T-helper 1 cell (primary cell): ENCODE measurements at places on chromosomes 1 and 21.

GRCh38 chr1:243428084-243428483 is 172.2 kb downstream of the SDCCAG8 start:
- no peak for DNase-seq

DNA sequence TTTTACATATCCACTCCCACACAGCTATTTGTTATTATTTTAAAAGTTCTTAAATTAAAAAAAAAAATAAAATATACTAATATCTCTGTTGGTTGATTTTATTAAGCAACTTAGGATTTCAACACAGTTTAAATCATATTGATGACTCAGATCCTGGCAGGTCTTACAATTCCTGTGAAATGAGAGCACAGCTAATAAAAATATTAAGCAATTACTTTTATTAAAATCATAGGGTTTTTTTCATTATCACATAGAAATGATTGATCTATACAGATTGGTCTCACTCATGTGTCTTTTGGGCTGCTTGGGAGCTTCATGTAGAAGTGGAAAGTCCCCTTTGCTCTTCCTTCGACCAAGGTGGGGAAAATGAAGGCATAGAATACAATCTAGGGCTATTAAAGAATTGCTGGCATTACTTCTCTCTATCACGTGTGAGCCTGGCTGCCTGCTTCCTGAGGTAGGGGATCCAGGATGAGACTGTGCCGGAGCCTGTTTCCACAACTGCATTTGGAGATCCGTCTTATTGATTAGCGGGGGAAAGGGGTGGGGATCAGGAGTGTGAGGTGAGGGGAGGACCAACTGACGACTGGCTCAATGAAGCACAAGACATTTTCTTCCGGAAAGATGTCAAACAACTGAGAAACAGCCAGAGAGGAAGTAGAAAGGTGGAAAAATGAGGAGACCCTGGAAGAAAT is 858.0 kb downstream of the USP25 start:
- DNase-seq, result no peak

DNA sequence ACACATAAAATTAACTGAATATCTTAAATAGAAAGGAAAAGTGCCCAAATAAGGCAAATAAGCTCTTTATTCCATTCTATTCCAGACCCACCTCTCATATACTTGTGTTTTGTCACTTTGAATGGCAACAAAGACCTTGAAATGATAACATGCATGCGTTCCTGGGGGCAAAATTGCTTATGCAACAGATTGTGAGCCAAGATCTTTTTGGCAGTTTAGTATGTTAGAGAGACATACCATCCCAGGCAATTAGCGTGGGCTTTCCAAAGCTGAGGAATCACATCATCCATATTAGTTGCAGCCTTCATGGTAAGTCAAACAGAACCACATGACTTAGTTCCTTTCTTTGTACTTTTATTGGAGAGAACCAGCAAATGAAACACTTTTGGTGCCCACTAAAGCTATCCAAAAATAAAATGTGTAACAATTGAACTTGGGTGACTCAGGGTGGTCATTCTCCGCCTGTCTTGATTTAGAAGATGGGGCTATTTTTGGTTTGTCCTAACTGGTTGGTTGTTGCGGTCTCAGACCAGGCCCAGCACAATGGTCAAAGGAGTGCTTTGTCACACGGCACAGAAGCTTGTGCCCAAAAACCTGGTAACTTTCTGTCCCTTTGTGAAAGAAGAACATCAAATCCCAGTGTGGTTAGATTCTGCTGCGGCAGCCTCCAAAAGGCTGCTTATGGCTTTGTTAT is 68.7 kb upstream of the ATF3 start:
- DNase-seq, result no peak

GRCh38 chr1:241225741-241226140 is 131.3 kb downstream of the RGS7 start:
- DNase-seq, result no peak

DNA sequence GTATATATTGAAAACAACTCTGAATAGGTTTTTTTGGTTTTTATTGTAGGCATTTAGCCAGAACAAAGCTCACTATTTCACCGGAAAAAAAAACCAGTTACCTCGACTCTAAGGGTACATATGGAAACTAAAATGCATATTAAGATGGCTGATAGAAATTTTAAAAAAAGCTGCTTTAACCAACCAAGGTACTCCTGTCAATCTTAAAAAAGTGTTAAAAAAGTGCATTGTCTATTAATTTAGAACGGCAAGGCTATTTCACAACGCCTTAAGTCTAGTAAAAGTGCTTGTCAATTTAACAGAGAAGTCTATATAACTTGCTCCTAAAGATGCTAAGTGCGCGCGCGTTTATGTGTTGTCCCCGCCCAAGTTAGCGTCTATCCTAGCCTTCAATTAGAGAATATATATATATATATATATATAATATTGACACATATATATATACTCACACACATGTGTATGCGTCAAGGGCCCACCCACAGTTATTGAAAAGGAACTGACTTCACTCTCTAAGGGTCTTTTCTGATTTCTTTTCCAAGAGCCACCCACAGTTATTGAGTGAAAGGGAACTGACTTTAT is 934 bp downstream of the ASPM start:
- no peak for DNase-seq

GRCh38 chr21:38303300-38303699 is 46.5 kb downstream of the KCNJ15 start:
- DNase-seq, result no peak

- no peak for DNase-seq
Observed at GRCh38 chr1:85109475-85109874, 61.2 kb upstream of the MCOLN3 start.

DNA sequence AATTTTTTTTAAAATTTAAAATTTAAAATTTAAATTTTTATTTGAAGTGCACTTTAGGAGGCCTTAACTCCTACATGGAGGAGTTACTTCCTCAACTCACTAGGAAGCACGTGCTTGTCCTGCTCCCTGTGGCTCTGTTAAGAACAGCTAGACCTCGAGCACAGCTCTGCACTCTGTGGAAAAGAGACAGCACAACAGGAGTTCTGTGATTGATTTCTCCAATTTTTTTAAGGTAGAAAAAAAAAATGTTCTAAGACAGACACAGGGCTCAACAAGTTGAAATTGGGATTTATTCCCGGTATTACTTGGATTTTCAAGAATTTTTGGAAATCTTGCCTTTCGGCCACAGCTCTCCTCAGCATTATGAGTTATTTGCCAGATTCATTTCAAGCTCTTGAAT is 356.6 kb upstream of the LYPLAL1 start:
- DNase-seq, result no peak

DNA sequence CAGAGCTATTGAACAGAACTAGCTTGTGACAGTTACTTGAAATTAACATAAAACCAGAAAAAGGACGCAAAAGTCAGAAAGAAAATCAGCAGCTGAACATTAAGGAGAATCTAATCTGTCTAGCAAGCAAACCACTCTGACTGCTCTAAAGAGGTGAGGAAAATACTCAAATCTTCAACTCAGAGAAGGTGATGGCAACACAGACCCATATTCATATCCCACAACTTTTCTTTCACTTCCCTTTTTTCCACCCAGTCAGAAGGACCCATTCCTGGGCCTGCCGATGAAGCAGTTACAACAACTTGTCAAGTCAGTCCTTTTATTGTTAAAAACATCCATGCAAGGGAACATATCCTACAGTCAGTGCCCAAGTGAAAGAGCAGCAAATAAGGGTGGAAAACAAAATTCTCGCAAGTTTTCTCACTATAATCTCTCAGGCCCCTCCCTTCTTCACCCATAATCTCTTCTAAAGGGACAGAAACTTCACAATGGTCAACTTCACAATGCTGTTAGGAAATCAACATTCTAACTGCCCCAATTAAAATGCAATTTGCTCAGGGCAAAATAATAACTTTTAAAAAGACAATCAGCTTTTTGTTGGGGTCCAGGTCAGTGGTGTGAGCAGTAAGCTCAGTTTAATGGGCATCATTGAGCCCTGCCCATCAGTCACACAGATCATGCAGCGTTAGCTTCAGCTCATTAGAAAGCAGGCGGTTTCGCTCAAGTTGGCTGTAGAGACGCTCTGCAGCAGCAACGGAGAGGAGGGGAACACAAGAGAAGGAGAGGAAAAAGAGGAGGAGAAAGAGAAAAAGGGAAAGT is 3.6 kb upstream of the NUP210L start:
- DNase-seq, result no peak

- DNase-seq, result no peak
Observed at GRCh38 chr1:109457819-109458218, 8.5 kb upstream of the SYPL2 start.

DNA sequence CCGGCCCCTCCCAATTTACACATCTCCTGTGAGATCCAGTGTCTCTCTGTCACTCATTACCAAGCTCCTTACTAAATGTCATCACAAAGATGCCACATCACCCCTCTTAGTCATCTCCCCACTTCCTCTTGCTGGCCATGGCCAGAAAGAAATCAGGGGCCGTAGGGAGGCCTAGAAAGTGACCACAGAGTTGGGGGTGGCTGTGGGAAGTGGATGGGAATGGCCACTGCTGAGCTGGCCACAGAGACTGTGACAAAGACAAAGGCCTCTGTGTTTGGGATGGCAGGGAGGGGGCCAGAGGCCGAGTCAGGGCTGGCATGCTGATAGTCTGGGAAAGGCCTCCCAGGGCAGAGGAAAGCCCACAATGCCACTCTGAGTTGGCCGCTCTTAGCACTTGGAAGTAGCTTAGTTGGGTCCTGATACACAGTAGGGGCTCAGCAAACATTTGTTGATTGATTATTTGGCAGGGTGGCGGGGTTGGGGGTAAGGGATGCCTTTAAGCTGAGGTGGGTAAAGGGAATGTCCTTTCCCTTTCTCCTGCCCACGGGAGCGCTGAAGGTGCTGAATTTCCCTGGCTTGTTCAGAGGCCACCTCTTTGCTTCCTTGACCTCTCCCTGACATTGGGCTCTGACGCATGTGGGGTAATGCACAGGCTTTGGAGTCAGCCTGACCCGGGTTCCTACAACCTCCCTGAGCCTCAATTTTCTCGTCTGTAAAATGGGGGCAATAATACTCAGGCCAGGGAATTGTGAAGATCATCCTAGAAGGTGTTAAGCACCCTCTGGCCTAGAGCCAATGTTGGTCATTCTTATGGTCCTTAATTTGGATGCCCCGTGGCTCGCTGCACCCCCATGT is 13.2 kb downstream of the NAV1 start:
- DNase-seq, result no peak

GRCh38 chr1:228469413-228470162 is 17.6 kb upstream of the RNF187 start:
- DNase-seq, result no peak

GRCh38 chr21:37483776-37484175 is 117.2 kb downstream of the DYRK1A start:
- no peak for DNase-seq

DNA sequence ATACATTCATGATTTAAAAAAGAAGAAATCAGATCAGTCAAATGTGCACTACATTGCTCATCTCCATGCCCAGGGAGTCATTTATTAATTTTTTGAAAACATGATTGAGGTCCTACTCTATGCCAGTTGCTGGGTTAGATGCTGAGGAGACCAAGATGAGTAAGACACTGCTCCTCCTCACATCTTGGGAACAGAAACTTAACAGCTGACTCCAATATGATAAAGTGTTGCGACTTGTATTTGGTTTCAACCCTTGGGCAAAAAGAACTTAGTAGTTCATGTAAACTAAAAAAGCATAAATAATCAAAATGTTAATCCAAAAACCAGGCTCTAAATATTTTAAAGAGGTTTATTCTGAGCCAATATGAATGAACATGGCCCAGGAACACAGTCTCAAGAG is 56.9 kb downstream of the OPTC start:
- no peak for DNase-seq

- DNase-seq, result no peak
Observed at GRCh38 chr1:30418061-30418938, 305.1 kb downstream of the MATN1 start.

GRCh38 chr1:34190692-34191091 is 14.0 kb downstream of the C1orf94 start:
- no peak for DNase-seq

GRCh38 chr1:169348383-169349036 is 19.1 kb downstream of the NME7 start:
- DNase-seq, result no peak

DNA sequence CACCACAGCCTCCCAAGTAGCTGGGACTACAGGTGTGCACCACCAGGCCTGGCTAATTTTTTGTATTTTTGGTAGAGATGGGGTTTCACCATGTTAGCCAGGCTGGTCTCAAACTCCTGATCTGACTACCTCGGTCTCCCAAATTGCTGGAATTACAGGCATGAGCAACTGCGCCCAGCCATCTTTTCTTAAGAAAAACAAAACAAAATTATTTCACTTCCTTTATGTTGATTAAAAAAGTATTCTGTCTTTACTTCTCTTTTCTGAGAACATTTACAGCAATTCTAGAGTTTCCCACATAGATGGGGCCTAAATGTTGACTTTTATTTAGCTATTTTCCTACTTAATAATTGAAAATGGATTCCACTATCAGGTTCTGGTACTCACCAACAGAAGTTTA is 17.3 kb upstream of the TMEM183A start:
- no peak for DNase-seq

GRCh38 chr1:225517697-225518096 is 89.9 kb upstream of the LBR start:
- no peak for DNase-seq
